Hippocampal formation (tissue), 2 donors: ENCODE measurements at places on chromosomes 2 and 18.

DNA sequence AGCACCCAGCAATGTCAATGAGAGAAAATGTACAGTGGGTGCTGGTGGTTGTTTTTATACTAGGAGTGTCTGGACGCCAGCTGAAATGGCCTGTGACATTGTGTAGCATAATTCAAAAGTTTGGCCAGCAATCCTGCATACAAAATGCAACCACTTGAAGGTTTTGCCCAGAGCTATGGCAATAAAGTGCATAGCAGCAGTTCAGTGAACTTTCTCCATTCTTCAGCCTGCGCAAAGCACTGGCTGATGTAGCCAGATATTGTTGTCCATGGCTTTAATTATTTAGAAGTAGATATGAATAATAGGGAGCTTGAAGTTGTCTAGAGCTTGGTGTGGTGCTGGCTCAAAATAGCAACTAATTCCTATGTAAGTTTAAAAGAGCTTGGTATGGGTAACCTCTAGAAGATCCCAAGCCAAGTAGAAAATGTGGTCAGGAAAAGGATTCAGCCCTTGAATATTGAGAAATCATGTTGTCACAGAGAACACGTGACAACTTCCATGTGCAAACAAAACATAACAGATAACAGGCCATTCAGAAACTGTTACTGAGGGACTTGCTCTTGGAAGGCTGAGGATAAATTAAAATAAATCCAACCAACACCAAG, 33.3 kb upstream of the PGAP1 start:
- DNase-seq, result no peak

DNA sequence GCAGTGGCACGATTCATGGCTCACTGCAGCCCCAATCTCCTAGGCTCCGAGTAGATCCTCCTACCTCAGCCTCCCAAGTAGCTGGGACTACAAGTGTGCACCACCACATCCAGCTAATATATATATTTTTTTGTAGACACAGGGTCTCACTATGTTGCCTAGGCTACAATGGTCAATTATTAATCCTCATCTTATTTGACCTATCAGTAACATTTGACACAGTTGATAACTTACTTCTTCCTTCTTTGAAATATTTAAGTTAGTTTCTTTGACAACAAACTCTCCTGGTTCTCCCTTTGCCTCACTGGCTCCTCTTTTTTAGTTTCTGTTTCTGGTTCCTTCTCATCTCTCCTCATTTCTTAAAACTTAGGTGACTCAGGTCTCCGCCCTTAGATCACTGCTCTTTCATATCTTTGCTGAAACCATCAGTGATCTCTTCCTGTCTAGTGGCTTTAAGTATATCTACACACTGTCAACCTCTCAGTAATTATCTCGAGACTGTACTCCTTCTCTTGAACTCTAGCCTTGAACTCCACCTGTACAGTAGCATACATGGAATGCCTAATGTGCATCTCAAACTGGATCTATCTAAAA, 11.5 kb downstream of the PGAP1 start:
- DNase-seq, result no peak

GRCh38 chr2:76445880-76446279, 735.2 kb upstream of the GCFC2 start:
- no peak for DNase-seq

DNA sequence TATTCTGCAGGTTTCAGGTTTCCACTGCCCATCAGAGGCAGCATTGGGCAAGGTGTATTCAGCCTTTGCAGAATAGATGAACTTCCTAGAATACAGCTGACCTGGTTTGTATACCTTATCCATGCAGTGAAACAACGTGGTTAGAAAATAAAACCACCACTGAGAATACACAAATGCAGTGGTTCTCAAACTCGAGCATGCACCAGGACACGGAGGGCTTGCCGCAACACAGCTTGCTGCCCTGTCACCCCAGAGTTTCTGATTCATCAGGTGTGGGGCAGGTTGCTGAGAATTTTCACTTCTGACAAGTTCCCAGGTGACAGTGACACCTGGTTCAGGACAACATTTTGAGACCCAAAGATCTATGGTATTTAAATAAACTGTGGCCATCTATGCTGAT, 23.4 kb upstream of the C1D start:
- DNase-seq, result no peak

DNA sequence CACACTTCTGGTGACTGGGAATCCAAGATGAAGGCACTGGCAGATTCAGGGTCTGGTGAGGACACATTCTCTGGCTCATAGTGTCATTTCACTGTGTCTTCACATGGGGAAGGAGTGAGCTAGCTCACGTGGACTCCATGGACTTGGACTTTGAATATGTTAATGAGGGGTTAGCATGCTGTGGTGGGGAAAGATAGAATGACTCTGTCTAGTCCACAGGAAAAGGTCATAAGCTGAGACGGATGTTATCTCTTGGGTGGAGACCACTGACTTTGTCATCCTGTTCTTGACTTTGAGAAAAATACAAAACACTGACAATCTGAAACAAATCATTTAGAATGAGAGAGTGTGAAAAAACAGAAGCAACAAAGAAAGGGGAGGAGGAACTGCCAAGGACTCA, 145.9 kb downstream of the PIK3C3 start:
- DNase-seq, result no peak
